Right ventricle myocardium superior (tissue), 1 donor: ENCODE measurements at places on chromosomes 7 and 10.
A peak's percentile ranks its signal among the peaks of the same experiment; 100 is the strongest.

DNA sequence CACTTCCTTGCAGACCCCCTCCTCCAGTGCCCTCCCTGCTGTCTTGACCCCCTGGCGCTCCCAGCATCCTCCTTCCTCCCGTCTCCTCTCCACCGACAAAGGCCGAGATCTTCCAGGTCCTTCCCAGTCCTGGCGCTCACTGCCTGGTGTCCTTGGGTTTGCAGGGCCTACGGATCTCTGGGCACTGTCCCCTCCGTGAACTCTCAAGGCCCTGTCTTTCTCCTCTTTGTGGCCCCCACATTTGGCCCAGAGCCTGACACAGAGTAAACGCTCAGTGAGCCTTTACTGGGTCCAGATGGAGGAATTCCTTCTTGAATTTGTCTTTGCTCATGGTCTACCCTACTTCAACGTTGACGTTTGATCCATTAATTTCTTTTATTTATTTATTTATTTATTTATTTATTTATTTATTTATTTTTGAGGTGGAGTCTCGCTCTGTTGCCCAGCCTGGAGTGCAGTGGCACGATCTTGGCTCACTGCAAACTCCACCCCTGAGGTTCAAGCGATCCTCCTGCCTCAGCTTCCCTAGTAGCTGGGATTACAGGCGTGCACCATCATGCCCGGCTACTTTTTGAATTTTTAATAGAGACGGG, 29.7 kb downstream of the TMEM270 start:
- DNase-seq: peak; percentile 43

- peak; percentile 42 for DNase-seq
These were observed 808.5 kb upstream of the CELF2 start for GRCh38 chr10:10209167-10209566.

GRCh38 chr10:121469797-121470606, 128.2 kb downstream of the FGFR2 start:
- no peak for DNase-seq

DNA sequence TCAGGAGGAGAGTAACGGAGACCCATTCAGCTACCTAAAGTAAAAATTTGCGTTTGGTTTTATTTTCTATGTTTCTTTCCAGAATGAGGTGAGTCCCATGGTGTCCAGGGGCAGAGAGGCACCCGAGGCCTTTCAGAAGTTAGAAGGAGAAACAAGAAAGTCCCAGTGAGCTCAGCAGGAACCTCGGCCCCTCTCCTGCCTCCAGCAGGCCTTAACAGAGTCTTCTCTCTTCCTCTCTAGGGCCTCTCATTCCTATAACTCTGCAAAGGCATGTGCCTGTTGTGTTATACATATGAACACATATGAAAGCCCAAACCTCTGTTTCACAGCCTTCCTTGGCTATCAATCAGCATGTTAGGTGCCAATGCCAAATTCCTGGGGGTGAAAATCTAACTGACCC, 20.8 kb upstream of the IKZF1 start:
- no peak for DNase-seq

- no peak for DNase-seq
These were observed 56.2 kb downstream of the GLI3 start for GRCh38 chr7:42180806-42181205.

GRCh38 chr10:112280205-112280921, 2.8 kb upstream of the TECTB start:
- no peak for DNase-seq

GRCh38 chr7:47962262-47962661, 14.0 kb upstream of the PKD1L1 start:
- DNase-seq: no peak

- DNase-seq: no peak
These were observed 63.6 kb upstream of the TRIM24 start for GRCh38 chr7:138396251-138397070.

GRCh38 chr10:125124907-125125306, 35.5 kb downstream of the CTBP2 start:
- no peak for DNase-seq

- DNase-seq: no peak
These were observed 156.2 kb downstream of the GRID1 start for GRCh38 chr10:86210416-86210815.

GRCh38 chr10:3735175-3735574, 49.8 kb downstream of the KLF6 start:
- no peak for DNase-seq

- DNase-seq: no peak
These were observed 105.8 kb upstream of the KLF6 start for GRCh38 chr10:3890602-3891352.

- no peak for DNase-seq
These were observed 23.1 kb upstream of the DRGX start for GRCh38 chr10:49419005-49419404.

GRCh38 chr10:112227331-112227987, 43.9 kb upstream of the GPAM start:
- DNase-seq: no peak

DNA sequence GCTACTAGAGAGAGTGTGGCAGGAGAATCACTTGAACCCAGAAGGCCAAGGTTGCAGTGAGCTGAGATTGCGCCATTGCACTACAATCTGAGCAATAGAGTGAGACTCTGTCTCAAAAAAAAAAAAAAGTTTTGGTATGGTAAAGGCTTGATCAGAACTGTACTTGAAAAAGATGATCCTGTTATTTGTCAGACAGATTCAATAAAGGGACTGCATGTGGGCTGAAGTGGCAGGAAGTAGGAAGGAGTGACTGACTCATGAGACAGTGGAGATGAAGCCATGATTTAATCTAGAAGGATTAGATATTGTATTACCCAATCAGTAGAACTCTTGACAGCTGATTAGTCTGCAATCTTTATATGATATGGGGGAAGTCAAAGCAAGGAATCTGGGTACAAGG, 2.7 kb upstream of the TMEM254 start:
- no peak for DNase-seq

- no peak for DNase-seq
These were observed 2.7 kb downstream of the ANKRD16 start for GRCh38 chr10:5887029-5887428.

DNA sequence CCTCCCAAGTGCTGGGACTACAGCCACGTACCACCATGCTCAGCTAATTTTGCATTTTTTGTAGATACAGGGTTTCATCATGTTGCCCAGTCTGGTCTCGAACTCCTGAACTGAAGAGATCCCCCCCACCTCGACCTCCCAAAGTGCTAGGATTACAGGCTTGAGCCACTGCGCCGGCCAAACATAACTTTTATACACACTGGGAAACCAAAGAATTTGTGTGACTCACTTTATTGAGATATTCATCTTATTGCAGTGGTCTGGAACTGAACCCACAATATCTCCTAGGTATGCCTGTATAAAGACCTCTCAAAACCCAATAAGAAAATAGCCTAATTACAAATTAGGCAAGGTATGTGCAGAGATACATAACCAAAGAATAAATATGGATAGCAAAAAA, 182.6 kb upstream of the FEZF1 start:
- DNase-seq: no peak

GRCh38 chr7:98568891-98569290, 48.2 kb upstream of the NPTX2 start:
- DNase-seq: no peak

GRCh38 chr10:123135415-123136141, at the start of gene HMX3:
TSS of gene HMX3 (plus strand) at chr10:123135970. CDS start at chr10:123136051, 81 bp downstream.
- DNase-seq: no peak

DNA sequence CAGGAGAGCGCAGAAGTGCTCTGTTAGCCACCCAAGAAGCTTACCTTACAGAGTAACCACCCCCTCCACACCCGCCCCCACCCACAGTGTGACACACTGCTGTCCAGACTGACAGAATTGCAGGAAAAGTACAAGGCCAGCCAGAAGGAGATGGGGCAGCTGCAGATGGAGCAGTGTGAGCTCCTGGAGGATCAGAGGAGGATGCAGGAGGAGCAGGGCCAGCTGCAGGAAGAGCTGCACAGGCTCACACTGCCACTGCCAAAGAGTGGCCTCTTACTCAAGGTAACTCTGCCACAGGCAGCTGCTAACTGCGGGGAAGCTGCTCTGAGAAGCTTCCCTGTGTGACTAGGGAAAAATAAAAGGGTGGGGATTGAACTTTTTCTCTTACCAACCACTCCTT, 17.6 kb downstream of the CCDC136 start:
- no peak for DNase-seq

DNA sequence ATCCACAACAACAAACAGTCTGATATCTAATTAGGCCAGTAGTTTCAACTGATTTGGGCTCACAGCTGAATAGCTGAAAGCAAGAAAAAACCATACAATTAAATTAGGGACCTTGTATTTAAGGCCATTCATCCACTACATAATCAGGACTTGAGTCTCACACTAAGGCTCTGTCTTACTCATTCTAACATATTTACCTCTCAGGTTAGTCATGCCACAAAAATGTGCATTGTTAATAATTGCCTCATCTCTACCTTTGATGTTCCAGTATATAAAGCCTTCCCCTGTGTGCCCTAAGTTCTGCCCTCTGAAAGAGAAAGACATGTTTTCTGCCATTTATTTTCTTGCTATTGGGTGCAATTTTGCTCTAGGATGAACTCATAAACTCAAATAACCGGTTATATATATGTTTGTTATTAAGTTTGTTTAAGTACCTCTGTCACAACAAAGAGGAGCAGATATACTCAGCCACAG, 5.3 kb upstream of the C1GALT1 start:
- no peak for DNase-seq

GRCh38 chr7:142000244-142000643, 4.6 kb downstream of the MGAM start:
- DNase-seq: no peak

DNA sequence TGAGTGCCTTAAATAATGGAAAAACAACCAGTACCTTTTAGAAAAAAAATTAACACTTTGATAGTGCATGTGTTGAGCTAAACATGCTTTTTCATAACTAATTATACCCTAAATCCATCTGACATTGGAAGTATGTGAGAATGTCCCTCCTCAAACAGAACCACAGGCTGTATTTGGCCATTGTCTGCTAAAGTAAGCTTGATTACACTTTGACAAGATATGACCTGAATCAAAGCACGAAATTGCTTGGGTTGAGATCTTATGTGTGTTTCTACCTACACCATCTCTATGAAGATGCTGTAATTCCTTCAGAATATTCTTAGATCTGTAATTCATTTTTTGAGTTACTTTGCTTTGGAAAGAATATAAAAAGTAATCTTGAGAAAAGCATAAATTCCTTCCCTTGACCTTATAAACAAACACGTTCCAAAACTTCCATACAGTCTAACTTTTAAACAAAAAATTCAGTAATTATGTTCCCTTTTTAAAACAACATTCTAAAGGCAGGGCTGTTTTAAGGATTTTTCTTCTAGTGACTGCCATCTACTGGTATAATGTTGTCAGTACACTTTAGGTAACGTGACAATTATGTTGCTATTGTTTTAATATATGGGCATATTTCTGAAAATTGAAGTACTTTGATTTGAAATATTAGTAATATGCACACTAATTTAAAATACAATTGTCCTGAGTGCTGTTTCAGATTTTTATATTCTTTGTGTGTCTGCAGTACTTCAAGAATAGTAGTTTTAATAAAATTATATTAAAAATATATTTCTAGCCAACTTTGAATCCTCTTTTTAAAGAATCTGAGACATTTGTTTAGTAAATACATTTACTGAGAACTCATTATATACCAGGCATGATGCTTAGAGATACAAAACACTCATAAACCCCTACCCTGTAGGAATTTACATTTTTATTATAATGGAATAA, 20.9 kb downstream of the CD36 start:
- DNase-seq: no peak

- no peak for DNase-seq
These were observed 369.9 kb upstream of the NRP1 start for GRCh38 chr10:33704214-33704830.

DNA sequence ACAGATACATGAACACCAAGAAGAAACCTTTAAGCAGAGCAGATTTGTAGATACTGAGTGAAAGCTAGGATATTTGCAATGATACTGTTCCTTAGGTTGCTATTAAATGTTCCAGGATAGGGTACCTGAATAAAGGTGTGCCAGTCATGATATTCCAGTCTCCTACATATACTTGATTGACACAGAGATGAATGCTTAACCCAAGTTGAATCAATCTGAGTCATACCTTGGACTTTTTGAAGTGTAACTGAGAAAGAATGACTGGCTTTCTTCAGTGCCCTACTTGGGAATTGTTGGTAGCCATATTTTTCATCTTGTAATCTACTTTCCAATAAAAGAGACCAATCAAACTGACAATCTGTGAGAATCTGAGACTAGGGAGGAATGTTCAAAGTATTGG, 805.7 kb upstream of the GHITM start:
- DNase-seq: no peak

DNA sequence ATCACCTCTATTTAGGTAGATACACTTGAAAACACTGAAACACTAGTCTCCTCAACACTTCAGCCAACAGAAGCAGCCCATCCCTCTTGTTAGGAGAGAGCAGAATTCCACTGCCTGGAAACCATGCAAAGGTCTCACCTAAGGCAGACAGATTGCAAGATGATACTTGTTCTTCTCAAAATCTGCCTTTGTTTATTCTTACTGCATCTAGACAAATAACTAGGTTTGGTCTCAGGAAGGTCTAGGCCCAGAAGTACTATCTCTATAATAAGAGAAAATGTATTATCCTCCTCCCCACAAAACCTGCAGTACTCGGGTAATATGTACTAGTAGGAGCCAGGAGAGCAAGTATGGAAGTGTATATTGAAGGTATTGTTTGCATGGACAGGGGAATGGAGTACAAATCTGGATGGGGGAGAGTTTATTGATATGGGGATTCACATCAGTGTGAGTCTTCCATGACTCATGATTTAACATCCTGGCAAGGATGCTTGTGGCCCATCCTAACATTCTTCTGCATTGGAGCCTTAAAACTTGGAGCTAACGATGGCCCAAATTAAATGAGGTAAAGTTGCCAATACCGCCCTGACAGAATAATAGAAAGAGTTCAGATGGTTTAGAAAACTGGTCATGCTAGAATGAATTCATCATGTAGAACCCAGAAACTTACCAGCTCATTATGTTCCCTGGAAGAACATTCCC, 109.2 kb downstream of the EPC1 start:
- DNase-seq: no peak

DNA sequence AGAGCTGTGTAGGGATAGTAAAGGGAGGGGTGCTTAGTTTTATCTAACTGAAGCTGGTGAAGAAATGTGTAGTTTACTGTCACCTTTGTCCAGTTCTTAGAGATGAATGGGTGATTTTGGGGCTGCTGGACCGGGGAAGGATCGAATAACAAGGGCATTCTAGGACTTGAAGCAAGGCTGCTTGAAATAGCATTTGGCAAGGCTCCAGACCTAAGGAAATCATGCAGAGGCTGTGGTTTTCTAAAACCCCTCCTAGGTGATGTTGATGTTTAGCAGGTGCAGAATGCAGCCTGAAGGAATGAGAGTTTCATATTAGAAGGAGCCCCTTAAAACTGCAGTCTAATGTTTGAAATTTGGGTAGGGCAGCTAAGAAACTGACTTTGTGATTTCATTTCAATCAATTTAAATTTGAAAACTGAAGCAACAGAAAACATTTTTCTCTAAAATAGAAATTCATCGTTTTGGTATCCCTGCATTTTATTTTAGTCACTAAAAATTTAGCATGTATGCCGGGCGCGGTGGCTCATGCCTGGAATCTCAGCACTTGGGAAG, 68.5 kb downstream of the TET1 start:
- no peak for DNase-seq
